ENCODE measurements at places on chromosomes 11 and 22. TPM values are rescaled to one million over a fixed set of nuclear protein-coding genes. Genes with fewer than 3 reads are reported as not detected.

GRCh38 chr11:114027926-114028325 lies 31.6 kb upstream of the ZBTB16 start:
- DNase-seq = no peak

GRCh38 chr11:126485021-126485792 lies 129.7 kb downstream of the ST3GAL4 start:
- peak; percentile 33 for DNase-seq

DNA sequence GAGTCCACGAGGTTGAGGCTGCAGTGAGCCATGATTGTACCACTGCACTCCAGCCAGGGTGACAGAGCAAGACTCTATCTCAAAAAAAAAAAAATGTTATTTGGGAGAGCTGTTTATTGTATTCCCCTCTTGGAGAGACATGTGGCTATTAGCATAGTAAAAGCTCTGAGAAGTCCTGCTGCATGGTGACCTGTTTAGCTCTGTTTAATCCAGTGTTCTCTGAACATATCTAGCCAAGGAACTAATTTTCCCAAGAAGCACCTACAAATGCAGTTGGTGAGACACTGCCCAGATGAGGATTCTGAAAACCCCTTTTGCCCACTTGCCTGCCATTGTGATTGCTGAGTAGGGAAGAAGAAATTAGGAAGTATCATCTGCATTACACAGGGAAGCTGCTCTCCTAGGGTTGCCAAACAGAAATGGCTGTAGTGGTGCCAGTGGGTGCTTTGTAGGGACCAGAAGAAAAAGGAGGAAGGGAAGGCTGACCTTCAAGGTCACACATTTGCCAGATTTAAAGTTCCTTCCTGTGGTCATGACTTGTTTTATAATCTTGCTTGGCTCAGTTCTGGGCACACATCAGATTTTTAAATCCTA lies 15.7 kb downstream of the TIMP3 start:
- DNase-seq = no peak

- no peak for DNase-seq
Measured at GRCh38 chr11:21059879-21060278, 390.5 kb downstream of the NELL1 start.

GRCh38 chr11:15893080-15893492 lies 463.3 kb downstream of the SOX6 start:
- DNase-seq = peak; percentile 93

DNA sequence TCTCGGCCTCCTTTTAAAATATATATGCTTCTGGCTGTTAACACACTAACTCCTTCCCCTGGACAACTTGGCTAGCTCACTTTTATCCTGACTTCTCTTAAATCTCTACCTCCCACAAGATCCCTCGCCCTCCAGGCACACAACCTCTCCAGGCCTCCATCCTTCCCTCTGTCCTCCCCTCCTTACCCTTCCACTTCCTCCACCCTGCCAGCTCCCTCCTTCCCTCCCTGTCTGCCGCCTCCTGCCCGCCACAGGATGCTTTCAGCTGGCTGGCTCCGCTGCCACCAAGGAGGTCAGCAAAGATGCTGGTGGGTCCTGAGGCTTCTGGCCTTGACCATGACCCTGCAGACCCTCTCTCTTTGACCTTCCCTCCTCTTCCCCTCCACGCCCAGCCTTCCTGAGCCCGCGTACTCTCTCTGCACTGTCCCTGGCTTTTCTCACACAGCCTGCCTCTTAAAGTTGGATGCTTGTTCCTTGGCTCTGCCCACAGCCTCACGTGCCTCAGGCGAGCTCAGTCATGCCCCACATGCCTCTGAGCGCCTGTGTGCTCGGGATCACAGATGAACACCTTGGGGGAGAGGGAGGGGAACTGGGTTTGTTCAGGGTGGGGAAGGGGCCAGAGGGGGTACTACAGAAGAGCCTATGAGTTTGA lies 6.7 kb downstream of the NFAM1 start:
- DNase-seq = no peak

- DNase-seq = no peak
Measured at GRCh38 chr22:49693848-49694247, 133.8 kb downstream of the BRD1 start.

GRCh38 chr11:108934289-108934688 lies 269.4 kb downstream of the DDX10 start:
- DNase-seq = no peak

MYO7A gene
- polyA plus RNA-seq = 0.05 TPM

- DNase-seq = no peak
Measured at GRCh38 chr11:1656670-1657069, 27.1 kb downstream of the KRTAP5-5 start.

DNA sequence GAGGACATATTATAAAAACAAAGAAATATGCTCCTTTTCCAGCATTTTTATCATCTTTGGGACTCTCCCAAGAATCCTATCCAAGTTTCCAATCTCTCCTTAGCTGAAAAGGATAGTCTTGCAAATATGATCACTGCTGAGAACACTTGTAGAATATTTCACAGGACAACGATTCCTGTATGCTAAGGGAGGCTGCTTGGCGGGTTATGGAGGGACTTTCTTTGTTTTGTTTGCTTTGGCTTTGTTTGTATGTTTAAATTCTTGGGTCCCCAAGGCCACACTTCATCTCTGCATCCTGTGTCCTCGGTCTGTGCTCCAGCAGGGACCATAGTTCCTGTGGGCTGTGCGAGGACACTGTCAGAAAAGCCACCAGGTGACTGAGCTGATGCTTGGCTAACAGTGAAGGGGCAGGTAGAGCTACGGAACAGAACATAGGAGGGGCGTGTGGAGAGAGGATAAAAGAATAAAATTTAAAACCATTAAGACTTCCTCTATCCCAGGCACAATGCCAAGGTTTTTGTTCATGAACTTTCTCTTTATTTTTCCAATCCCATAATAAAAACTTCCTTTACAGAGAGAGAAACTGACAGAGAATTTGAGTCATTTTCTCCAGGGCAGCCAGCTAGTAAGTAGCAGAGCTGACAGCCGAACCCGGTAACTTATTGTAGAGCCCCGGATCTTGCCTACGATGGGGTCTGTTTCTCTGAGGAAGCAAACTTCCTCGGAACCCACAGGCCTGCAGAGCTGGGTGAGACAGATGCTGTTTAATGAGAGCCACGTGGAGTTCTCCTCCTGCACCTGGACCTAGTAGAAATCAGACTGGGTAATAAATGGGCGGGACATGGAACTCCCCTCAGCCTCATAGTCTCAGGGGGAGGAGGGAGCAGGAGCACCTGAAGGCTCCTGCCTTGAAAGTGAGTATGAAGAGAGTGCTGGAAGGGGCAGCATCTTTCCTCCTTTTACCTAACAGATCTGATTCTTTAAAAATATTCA lies at the start of gene IZUMO1R:
Gene IZUMO1R, plus strand, starts transcription at position 615 of the 993 bp plus-strand sequence. CDS start 1,057 bp downstream, outside the sequence.
- peak; percentile 18 for DNase-seq

LARGE2 gene
- not detected for polyA plus RNA-seq

HMOX1 gene
- polyA plus RNA-seq = 116 TPM

CYB5R2 gene
- 22.5 TPM for polyA plus RNA-seq

- peak; percentile 52 for DNase-seq
Measured at GRCh38 chr22:17264321-17265052, 45.3 kb upstream of the ADA2 start.

DNA sequence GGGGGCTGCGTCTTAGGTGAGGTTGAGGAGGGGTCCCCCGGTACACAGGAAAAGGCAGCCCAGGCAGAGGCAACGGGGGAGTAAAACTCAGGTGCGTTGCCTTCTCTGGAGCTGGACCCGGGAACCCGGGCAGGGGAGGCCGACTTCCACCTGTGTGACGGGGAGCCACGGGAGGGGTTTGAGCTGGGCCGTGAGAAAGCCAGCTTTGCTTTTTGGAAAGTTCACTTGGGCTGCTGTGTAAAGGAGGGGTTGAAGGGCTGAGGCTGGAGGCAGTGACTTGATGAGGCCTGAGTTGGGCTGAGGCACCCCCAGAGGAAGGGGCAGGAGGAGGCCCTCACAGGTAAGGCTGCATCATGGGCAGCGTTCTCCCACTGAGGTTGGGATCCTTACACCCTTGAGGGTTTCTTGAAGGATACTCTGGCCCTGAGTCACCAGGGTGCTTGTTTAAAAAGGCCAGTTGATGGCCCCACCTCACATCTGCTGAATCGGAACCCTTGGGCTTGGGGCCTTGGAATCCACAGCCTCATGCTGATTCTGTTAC lies 47.2 kb downstream of the CHRDL2 start:
- DNase-seq = peak; percentile 56

SCT gene
- not detected for polyA plus RNA-seq

GRCh38 chr11:112784323-112785073 lies 176.7 kb upstream of the NCAM1 start:
- DNase-seq = peak; percentile 95

UFD1 gene
- 140 TPM for polyA plus RNA-seq

DNA sequence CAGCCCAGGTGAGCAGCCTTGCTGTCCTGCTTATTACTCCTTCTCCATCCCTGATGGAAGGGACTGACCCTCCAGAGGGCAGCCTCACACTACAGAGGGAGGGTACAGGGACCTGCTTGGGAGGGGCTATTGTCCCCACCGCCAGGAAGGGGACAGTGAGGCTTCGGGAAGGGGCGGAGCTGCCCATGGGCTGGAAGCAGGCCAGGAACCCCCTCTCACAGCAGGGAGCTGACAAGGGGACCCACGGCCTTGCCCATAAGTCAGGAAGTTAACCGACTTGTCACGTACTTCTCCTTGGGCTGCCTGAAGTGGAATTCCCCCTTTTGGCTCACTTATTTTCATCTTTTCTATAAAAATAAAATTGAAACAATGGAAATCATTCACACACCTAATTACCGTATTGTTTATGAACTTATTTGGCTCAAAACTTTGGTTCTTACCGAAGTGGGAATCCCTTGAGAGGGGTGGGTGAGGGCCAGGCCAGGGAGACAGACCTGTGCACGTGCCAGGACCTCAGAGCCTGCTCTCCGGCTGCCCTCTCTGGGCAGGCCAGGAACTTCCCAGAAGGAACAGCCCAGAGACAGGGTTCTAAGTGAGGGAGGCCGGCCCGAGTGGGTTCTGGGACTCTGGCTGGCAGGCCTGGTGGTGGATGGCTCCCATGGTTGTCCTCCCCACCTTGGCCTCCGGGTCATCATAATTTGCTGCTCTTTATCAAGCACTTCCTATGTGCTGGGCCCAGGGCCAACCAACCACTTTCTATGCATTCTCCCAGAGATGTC lies 5.8 kb downstream of the MGAT3 start:
- DNase-seq = no peak

DNA sequence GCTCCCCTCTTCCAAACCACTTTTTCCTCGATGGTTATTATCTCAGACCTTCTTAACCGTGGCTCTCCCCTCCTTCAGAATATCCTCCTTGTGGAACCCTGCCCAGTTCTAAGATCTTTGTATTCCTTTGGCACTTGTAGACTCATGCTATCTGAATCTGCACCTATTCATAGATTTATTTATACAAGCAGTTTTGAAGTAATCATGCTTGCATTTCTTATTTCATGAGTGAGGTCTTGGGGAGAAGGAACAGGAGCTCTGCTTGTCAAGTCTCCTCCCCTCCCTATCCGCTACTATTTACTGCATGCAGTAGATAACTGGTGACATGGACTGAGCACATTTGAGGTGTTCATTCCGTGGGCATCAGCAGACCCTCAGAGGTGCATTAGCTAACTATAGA lies 5.4 kb upstream of the MADD start:
- peak; percentile 72 for DNase-seq

BTBD10 gene
- 40.2 TPM for polyA plus RNA-seq

OR8B8 gene
- polyA plus RNA-seq = not detected
